ENCODE measurements at places on chromosomes 7 and 10.

- DNase-seq: no peak
Measured at GRCh38 chr10:51318399-51319172, 244.3 kb downstream of the PRKG1 start.

DNA sequence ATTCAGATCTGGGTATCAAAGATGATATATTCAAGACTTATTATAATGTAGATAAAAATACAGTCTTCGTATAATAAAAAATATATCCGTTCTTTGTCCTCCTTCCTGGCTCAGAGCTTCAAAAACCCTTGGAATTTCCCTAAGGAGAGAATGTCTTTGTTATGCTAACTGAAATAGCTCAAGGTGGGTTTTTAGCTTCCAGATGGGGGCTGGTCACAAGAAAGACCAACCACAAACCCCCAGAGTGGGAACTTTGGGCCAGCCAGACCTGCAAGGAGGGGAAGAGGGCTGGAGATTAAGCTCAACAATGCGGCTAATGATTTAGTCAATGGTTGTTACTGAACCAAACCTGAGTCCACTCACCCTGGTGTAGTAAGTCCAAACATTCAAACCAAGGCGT is 196.4 kb downstream of the SDHAF3 start:
- no peak for DNase-seq

DNA sequence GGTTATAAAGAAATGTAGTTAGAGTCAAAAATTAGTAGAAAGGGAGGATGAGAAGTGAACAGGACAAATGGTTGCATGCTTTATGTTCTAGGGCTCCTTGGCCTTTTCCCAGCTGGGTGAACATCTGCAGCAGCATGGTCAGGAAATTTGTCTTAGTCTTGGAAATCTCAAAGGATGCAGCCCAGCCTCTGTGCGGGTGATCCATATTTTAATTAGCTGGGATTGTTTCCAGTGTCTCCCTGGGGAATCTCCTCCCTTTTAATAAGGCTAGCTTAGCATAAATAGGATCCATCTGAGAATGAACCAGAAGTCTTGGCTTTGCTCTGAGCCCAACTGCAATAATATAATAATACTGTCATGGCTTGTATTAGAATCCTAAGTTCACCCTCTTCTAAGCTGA is 198.3 kb downstream of the PRKG1 start:
- no peak for DNase-seq

DNA sequence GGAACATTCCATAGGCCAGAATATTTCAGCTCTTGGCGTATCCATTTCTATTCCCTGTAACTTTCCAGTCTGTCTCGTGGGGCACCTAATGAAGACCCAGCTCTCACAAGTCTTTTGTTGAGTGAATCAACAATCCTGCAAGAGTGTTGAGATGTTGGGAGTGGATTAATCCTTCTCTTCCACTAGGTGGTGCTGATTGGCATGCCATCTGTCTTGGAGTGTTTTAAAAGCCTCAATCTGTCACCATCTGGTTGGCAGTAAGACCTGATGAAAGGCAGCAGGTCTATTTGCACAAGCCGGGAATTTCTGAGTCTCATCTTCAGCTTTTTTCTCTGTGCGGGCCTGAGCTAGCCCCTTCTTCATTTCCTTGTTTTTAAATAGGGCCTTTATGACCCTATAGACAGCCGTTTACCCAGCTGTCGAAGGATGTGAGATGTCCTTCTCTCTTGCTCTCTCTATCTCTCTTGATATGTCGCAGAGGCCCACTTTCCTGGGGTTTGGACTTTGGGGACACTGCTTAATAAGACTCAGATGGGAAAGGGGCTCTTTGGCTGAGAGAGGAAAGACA is 180.5 kb downstream of the ZNF365 start:
- DNase-seq: no peak

DNA sequence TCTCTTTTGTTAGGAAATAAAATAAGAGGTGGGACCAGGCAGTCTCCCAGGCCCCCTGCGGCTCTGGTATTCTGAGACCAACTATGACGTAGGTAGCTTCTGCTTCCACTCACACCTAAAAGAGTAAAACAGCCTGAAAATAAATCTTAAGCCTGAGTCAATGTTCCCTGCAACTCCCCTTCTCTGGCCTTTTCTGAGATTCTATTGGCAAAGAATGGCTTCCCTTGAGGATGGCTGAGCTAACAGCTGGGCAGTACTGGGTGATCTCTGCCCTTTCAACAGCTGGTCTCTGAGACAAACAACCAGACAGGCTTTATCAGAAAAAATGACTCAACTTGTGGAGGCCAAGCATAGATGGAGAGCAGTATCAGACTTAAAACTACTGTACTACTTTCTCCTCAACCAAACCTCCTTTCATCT is 58.7 kb downstream of the CREB3L2 start:
- DNase-seq: no peak

DNA sequence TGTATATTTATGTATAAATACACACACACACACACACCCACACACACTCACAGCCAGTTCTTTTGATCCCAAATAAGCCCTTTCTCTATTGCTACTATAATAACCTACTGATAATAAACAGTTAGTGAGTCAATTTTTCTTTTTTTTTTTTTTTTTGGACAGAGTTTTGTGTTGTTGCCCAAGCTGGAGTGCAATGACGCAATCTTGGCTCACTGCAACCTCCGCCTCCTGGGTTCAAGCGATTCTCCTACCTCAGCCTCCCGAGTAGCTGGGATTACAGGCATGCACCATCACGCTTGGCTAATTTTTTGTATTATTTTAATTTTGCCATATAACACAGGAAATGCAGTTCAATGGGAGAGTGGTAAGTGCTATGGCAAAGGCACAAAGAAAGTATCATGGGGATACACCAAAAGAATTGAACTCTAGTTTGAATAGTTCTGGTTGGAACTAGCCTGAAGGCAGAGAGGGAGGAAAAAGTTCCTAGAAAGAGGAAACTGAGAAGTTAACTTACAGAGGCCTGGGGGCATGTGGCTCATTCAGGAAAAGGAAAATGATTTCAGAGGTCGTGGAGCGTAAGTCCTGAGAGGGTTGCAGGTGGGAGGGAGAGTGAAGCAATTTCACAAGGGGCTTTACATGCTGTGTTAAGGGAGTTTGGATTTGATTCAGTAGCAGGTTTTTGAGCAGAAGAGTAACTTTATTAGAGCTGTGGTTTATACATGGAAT is 44.4 kb upstream of the JCAD start:
- DNase-seq: no peak

- DNase-seq: no peak
Measured at GRCh38 chr7:149529136-149529718, 31.6 kb upstream of the ZNF746 start.

GRCh38 chr10:81496626-81497025 is 378.4 kb upstream of the NRG3 start:
- no peak for DNase-seq

- no peak for DNase-seq
Measured at GRCh38 chr10:76278811-76279460, 847.5 kb downstream of the LRMDA start.

DNA sequence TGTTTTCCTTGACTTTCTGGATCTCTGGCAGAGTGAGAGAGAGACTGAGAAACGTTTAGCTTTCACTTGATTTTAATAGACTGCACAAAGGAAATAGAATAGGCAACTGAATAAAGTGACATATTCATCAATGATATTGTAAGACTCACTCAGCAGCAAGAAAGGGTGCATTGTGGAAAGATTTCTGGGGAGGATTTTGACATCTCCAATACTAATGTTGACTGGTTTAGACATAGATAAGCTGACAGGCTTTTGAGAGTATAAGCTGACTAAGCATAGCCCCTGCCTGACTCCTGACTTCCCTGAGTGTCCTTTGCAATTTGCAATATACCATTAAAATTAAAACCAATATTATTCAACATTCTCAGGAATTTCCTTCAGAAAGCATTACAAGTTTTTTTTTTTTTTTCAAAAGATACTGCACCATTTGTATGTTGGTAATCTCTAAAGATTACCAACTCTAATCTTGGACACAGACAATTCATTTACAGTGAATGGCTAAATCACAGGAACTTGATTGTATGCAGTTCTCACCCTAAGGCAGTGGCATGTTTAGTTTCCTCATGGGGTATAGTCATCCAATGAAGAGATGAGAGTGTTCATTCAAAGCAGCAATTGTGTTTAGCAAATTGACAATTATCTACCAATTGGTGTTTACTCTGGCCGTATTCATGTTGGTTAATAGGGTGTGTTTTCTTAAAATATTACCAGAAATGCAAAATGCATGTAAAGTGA is 325.6 kb downstream of the SORCS3 start:
- DNase-seq: no peak

DNA sequence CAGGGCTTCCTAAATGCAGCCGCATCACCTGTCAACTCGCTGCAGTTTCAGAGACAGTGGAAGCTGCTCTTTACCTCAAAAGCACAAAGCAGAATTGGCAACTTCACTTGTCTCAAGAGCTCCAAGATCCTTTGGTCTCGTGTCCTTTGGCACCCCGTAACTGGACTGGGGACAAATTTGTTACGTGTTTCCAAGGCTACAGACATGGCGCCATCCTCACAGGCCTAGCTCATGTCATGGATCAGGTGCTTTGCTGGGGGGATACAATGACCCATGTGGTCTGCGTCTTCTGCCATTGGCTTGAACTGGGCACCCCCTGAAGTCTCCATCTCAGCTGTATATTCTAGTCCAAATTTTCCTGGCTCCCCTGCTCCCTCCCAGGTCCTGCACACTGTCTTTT is 48.6 kb downstream of the CHST3 start:
- DNase-seq: no peak

GRCh38 chr10:20885678-20886077 is 11.4 kb downstream of the NEBL start:
- DNase-seq: no peak

- no peak for DNase-seq
Measured at GRCh38 chr10:95604630-95605029, 43.5 kb upstream of the SORBS1 start.

All from GM04503 (cell line).